ENCODE measurements at places on chromosomes 7 and 10.
A peak's percentile ranks its signal among the peaks of the same experiment; 100 is the strongest.

DNA sequence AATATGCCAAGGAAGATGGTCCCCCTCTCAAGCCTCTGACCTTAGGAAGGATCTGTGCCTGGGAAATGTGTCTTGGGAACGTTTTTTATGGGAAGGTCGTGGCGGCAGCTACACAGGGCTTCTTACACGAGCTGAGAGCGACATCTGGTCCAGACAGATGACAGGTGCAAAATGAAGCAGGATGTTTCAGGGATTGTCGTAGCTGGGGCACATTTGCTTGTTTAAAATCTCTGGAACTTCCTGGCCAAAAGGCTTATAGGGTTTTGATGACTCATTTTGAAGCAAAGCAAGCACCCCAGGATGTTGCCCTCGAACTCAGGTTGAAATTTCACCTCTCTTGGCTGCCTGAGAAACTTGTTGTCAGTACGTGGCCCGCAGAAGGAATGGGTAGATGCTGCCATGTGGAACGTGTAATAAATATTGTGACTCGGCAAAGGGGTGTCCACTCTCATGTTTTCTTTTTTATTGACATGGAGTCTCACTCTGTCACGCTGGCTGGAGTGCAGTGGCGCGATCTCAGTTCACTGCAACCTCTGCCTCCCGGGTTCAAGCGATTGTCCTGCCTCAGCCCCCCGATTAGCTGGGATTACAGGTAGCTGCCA, 117.5 kb downstream of the CAMK1D start:
- no peak for DNase-seq

DNA sequence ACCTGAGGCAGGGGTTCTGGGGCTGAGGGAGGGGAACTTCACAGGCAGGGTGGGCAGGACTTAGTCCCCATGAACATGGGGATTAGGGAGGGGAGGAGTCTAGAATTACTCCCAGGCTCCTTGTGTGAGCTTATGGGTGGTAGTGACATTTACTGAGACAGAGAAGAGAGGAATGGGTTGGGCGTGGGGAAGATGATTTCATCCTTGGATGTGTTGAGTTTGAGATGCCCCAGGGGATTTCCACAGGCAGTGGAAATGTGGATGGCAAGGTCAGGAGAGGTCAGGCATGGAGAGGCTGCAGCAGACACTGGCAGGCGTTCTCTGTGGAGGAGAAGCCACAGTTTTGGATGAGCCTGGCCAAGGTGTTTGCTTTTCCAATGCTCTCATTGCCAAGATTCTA, 26.4 kb upstream of the GSDME start:
- DNase-seq: no peak

GRCh38 chr10:22646388-22646853, 68.0 kb downstream of the PIP4K2A start:
- DNase-seq: no peak

GRCh38 chr7:78760620-78761355, 692.7 kb downstream of the MAGI2 start:
- DNase-seq: no peak

GRCh38 chr10:17387861-17388503, 66.4 kb downstream of the ST8SIA6 start:
- no peak for DNase-seq

DNA sequence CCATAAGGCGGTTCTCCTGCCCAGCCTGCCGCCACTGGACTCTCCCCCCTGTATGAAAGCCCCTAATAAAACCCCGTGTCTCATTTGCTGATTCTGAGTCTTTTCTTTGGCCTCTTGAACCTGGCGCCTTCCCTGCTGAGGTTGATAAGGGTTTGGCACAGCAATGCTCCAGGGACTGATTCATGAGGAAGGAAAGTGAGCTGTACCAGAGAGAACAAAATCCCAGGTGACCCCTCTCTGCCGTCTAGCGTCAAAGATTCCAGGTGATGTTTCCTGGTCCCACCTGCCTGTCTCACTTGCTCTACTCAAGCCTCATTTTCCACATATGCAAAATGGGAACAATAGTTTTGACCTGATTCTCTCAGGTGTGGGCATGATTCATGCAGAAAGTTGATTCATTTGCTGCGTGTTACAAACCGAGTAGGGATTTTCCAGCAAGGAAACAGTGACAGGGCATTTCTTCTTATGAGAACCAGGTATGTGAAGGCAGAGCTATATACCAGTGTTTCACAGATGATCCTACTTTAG, 730.6 kb upstream of the IGFBP3 start:
- DNase-seq: no peak

DNA sequence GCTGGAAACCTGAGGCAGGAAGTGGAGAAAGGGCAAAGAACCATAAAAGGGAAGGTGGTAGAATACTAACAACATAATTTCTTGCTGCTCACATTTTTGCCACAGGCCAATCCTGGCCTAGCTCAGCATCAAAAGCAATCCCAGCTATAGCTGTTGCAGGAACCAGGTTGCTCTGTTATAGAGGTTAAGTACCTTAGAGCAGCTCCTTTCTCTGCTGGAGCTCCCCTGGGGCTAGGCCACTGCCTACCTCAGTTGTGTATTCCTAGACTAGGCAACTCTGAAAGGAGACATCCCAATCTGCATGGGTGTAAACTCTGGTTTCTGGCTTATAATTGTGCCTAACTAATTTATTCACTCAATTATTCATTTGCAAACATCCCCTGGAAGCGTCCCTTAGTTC, 108.4 kb downstream of the ZNF365 start:
- no peak for DNase-seq

DNA sequence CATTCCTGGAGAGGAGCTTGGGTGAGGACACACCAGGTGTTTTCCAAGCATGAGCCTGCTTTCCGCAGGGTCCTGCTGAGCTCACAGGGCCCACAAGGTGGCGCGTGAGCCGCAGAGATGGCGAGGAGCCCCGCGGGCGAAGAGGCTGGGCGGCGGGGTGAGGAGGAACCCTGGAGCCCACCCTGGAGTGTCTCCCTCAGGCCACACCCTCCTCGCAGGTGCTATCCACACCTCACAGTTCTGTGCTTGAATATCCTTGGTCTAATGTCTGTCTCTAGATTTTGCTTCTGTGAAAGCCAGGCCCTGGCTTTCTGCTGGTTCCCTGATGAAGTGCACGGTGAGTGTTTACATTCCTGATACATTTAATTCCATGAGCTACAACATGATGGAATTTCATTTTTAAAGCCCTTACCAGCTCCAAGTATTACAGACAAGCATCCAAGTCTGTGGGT, 433.6 kb downstream of the ACTR3B start:
- no peak for DNase-seq

- no peak for DNase-seq
Observed at GRCh38 chr10:120584786-120585185, 127.8 kb downstream of the PLPP4 start.

DNA sequence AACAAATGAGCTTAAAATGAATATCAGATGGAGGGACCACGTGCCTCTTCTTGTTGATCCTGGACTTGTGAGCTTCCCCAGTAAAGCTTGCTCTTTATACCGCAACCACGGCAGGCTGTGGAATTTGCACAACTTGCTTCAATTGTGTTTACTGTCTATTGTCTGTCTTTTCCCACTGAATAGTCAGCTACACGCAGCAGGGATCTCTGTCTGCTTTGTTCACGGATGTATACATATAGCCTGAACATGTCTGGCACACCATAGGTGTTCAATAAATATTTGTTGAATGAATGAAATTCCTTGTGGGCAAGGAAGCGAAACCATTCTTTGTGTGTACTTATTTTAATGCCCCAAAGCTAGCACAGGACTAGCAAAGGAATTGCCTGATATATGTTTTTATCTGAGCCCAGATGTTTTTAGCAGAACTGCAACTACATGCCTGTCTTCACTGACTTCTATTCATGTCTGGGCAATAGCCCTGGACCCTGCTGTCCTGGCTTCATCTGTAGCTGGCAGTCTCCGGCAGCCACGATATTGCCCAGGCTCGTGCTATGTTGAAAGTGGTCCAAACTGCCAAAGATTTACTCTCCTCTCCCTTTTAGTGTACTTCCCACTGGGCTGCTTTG, 29.9 kb upstream of the IFRD1 start:
- peak; percentile 26 for DNase-seq

- DNase-seq: no peak
Observed at GRCh38 chr10:88347597-88348304, 235.4 kb downstream of the RNLS start.

DNA sequence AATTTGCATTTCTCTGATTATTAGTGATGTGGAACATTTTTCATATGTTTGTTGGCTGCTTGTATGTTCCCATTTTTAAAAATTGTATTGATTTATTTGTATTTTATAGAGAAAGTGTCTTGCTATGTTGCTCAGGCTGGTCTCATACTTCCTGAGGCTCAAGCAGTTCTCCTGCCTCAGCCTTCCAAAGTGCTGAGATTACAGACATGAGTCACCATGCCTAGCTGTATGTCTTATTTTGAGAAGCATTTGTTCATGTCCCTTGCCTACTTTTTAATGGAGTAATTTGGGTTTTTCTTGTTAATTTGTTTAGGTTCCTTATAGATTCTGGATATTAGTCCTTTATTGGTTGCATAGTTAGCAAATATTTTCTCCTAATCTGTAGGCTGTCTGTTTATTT, 214.2 kb upstream of the KAT6B start:
- DNase-seq: no peak

DNA sequence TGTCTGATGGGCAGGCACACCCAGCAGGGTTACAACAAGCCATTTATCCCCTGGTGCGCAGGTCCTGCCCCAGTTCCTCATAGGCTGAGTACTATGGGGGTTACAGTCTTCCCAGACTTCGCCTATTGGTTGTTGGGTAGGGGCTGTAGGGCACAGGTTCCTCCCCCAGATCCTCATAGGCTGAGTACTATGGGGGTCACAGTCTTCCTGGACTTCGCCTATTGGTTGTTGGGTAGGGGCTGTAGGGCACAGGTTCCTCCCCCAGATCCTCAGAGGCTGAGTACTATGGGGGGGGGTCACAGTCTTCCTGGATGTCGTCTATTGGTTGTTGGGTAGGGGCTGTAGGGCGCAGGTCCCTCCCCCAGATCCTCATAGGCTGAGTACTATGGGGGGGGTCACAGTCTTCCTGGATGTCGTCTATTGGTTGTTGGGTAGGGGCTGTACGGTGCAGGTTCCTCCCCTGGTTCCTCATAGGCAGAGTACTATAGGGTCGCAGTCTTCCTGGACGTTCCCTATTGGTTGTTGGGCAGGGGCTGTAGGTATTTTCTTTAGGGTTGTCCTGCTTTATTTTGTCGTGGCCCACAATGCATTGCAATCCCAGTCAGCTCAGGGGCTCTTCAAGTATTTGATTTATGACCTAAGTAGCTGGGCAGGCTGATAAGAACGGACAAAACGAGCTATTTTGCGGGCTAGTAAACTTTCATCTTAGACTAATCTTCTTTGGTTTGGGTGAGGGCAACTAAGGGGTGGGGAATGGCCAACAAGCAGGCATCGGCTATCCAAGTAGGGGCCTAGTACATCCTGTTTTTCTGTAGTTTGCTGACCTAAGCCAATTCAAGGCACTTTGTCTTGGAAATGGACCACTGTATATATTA, 3.4 kb downstream of the LRRC27 start:
- no peak for DNase-seq

Measured in fibroblast of the conjunctiva (primary cell).